Stimulated activated naive CD4-positive, alpha-beta T cell treated with Interleukin-2 at 50 U/mL for 16 hours (primary cell): ENCODE measurements at places on chromosomes 11 and 22.
A peak's percentile ranks its signal among the peaks of the same experiment; 100 is the strongest.

GRCh38 chr22:50729391-50730012, 8.5 kb upstream of the ACR start:
- no peak for DNase-seq

GRCh38 chr11:72951193-72951592, 137.0 kb downstream of the ATG16L2 start:
- no peak for DNase-seq

GRCh38 chr11:86671531-86672006, 847 bp downstream of the ME3 start:
- peak; percentile 14 for DNase-seq

GRCh38 chr22:27796829-27797519, 4.6 kb downstream of the MN1 start:
- DNase-seq, result no peak

- no peak for DNase-seq
These were observed 30.9 kb downstream of the C22orf31 start for GRCh38 chr22:29030618-29031226.

DNA sequence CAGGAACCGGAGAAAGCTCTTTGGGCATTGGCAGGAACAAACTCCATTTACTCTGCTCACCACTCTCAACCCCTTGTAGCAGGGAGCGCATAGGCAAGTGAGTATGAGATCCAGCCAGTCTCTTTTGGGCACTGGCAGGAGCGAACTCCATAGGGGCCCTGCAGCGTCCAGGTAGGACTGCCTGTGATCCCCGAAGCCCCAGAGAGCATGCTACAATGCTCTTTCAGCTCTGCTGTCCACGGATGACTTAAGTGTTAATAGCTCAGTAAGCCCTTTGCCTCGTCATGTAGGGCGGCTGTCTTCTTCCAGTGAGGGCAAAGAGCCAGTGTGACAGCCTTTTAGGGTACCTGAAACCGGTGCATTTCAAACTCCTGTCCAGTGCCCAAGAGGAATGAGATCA, 1525.6 kb upstream of the RAG2 start:
- DNase-seq, result no peak

DNA sequence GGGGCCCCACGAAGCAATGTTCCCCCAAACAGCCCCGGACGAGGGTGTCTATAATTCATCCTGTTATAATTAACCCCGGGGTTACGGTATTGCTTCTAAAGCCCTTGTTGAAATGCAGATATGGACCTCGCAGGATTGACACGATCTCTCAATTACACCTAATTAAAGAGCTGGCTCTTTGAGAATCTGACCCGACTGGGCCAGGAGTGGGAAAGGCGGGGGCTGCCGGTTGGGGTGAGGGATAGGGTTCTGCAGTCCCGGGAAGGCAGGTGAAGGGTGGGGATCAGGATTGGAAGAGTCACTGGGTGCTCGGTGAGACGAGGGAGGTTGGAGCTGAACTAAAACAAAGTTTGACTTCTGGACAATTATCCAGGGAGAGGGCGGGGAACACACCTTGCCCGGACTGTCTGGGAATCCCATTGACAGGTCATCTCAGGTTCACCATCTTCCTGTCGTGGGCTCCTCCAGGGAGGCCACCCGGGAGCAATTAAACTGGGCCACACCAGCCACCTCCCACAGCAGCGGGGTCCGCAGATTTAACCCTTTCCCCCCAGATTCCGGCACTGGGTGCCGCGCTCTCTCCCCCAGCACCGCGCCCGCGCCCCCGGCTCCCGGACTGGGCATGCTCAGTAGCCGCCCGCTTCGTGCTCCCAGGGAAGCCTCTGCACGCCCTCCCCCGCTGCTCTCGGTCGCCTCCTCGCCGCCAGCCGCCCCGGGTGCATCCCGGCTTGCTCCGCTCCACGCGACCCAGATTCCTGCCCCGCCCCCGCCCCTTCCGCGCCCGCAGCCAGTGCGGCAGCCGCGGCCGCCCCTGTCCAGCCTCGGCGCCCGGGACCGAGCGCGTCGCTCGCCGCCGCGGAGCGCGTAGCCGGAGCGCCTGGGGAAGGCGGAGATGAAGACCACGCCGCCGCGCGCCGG, at the start of gene ELMOD1:
TSS of gene ELMOD1 (plus strand) at position 688 of the 918 bp plus-strand sequence. CDS start 27,043 bp downstream, outside the sequence.
- no peak for DNase-seq

- peak; percentile 50 for DNase-seq
These were observed 99.4 kb downstream of the MIAT start for GRCh38 chr22:26756675-26757293.

GRCh38 chr11:19853016-19853415, 140.4 kb downstream of the NAV2 start:
- no peak for DNase-seq

GRCh38 chr11:111331711-111332479, 33.5 kb downstream of the POU2AF3 start:
- no peak for DNase-seq

DNA sequence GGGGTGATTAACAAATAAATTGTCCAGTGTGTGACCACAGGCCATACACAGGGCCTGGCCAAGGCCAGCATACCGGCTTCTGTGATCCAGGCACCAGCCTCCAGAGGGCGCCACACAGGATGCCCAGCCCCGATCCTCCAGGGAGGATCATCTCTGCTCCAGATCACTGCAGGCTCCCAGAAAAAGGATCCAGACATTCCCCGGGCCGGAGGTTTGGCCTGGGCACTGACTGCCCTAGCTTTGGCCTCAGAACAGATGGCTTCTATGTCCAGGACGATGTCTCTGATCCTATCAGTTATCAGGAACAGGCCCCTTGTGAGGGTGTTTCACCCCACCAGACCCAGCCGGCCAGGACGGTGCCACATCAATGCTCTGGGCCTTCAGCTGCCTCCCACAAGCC, 74.5 kb upstream of the LMO1 start:
- no peak for DNase-seq

- DNase-seq, result peak; percentile 55
These were observed 572 bp upstream of the APLP2 start for GRCh38 chr11:130068986-130069658.

- no peak for DNase-seq
These were observed 384.1 kb downstream of the LUZP2 start for GRCh38 chr11:24880962-24881361.

DNA sequence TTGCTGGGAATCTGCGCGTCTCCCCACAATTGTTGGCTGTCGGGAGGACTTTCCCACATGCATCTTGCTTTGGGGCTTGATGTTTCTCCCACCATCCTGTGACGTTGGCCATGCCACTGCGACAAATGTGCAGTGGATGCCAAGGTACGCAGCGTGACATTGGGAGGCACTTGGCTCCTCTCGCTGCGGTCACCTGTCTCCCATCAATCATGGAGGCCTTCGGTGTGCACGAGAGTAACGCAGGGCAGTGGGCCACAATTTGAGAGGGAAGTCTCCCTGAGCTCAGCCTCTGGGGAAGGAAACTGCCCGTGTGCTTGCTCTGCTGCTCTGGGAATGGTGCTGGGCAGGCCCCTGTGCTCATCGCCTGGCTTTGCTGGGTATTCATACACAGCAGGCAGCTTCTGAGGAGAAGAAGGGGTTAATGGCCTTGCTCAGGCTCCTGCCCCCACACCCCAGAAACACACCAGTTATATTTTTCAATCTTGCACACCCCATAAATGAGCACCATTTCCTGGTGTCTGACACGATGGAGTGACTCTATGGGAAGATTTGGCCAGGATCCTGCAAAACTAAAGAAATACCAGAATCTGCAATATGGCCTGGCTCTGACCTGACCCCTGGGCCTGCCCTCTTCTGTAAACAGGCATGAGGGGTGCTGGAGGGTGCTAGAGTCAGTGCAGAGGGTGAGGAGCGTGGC, 153.5 kb downstream of the ADAMTS15 start:
- no peak for DNase-seq

GRCh38 chr22:31244046-31244942, 32.2 kb downstream of the LIMK2 start:
- no peak for DNase-seq

DNA sequence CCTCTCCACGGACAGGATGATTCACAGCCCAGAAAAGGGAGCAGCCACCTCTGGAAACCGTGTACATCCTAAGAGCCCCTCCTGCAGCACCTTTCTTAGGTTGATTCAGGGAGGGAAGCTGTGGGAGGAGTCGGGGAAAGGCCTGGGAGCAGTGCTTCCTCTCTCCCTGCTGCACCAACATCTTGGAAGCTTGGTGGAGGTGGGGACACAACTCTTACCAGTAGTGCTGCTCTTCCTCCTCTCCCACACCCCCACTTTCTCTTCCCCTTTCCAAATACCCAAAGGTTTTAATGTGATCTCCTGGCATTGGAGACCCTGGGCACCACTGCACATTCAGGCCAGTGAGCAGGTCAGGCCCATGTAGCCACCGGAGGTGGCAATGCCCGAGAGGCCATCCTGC, 46.4 kb upstream of the HORMAD2 start:
- no peak for DNase-seq

DNA sequence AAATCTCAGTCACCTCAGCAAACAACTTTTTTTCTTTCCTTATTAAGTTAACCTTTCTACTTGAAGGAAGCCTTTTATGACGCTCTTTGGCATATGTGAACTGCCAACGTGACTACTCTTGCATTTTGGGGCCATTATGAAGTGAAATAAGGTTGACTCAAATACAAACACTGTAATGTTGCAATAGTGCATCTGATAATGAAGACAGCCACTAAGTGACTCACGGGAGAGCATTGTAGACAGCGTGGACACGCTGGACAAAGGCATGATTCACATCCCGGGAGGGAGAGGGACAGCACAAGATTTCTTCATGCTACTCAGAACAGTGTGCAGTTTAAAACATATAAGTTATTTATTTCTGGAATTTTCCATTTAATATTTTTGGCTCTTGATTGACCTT, 560.8 kb downstream of the ETS1 start:
- DNase-seq, result no peak

- no peak for DNase-seq
These were observed 627 bp upstream of the PEX26 start for GRCh38 chr22:18077087-18077638.

DNA sequence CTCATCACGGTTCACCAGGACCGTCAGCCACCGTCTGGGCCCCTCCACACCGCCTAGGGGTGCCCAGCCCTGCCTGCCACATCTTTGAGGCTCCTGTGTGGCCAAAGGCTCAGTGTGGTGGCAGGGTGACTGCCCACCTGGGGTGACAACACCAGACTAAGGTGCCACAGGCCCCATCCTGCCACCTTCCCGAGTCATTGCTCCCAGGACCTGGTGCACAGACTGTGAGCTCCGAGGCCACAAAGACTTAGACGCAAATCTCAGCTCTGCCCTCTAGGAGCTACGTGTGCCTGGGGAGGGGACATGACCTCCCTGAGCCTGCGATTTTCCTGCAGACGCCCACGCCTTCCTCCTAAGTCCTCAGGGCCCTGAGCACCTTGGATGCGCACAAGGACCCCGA, 36.5 kb downstream of the KIAA0930 start:
- no peak for DNase-seq

- DNase-seq, result no peak
These were observed 4.9 kb downstream of the OR10A3 start for GRCh38 chr11:7936615-7937014.

DNA sequence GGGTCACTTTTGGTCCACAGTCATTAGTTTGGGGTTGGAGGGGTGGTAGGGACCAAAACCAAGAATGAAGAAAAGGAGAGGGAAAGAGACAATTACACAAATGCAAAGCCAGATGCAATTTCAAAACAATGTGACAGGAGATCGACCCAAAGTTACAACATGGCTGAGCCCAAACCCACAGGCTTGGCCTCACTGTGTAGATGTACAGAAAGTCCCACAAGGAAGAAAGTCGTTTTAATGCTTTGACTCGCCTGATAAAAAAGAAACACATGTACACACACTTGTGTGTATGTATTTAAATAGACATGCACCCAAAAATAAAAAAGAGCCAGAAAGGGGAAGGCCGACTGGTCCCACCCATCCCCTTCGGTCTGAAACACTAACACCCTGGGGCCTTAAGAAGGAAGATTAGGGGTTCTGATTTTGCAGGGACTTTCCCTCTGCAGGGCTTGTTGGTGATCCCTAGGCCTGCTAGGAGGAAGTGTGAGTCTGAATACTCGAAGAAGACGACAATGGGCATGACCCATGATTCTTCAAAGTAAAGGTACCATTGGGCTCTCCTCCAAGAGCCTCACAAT, 104.1 kb downstream of the ETS1 start:
- DNase-seq, result no peak

DNA sequence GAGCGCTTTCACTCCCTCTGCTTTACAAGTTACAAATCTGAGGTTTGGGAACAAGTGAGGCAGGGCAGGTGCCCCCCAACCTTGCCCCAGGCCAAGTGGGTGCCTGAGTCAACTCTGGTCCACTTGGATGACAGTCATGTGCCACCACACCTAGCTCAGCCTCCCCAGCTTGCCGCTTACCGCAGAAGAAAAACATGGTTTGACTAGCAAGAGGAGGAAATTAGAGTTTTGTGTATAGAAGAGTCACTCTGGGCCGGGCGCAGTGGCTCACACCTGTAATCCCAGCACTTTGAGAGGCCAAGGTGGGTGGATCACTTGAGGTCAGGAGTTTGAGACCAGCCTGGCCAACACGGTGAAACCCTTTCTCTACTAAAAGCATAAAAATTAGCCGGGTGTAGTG, 27.7 kb upstream of the CHKA start:
- DNase-seq, result no peak

GRCh38 chr11:119608781-119609180, 120.2 kb downstream of the NECTIN1 start:
- DNase-seq, result no peak

GRCh38 chr11:64344787-64345186, 4.8 kb downstream of the CCDC88B start:
- no peak for DNase-seq

GRCh38 chr11:80621871-80622270, 1181.0 kb upstream of the TENM4 start:
- no peak for DNase-seq

- DNase-seq, result no peak
These were observed 90.8 kb upstream of the HSD17B12 start for GRCh38 chr11:43589601-43590250.

GRCh38 chr11:130483124-130483523, 34.7 kb downstream of the ADAMTS15 start:
- DNase-seq, result no peak

DNA sequence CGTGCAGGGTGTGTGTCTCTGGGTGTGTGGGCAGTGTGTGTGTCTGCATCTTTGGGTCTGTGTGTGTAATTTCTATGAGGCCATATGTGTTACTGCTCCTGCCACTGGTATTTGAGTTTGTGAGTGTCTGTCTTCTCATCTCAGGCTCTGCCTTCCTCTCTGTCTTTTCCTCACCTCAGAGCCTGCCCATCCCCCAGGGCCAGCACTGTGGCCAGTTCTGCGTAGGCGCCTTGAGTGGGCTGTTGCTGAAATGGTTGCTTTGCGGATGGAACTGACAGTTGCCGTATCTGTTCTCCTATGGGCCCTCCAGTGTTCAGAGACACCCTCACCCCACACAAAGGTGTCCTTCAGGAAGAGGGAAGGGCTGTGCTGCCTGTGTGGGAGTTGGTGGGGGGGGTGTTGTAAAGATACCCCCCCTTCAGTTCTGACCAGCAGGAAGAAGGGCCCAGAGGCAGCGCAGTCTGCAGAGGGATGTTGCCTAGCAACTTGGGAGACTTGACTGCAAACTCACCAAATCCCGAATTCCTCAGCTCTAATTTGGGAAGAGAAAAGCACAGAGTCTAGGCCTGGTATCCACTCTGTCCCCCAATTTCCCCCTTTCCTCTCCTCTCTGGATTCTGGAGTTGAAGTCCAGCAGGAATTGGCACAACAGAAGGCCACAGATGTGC, 2.0 kb upstream of the NRGN start:
- DNase-seq, result no peak

GRCh38 chr22:25644122-25644521, 79.6 kb downstream of the GRK3 start:
- DNase-seq, result no peak

GRCh38 chr11:21088930-21089329, 419.5 kb downstream of the NELL1 start:
- DNase-seq, result no peak
